RPMI7951 (cell line): ENCODE measurements at places on chromosomes 3 and 15.

GRCh38 chr3:156448300-156448699 lies 106.6 kb downstream of the SSR3 start:
- DNase-seq: peak; percentile 54

DNA sequence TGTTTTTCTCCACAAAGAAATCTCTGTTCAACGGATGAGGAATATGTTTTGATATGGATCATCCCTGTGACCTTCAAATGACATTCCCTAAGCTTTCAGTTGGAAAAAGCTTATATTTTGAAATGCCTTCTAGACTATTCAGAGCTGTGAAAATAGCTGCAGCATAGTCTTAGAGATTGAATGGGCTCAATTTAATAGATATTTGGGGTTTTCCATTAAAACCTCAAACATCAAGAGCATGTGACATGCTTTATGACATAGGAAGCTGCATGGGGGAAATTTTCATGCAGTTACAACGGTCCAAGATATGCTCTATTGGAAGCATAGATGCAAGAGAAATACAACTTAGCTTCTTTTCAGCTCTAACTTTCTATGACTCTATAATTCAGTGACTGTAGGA lies 102.8 kb downstream of the LSAMP start:
- DNase-seq: no peak

- DNase-seq: peak; percentile 1
These were observed 143.7 kb upstream of the ZNF385D start for GRCh38 chr3:21894459-21895340.

GRCh38 chr3:115974940-115975339 lies 351.6 kb downstream of the GAP43 start:
- DNase-seq: peak; percentile 21

GRCh38 chr3:172259111-172259541 lies 189.1 kb downstream of the GHSR start:
- DNase-seq: no peak

GRCh38 chr3:109384164-109384563 lies 46.8 kb upstream of the DPPA4 start:
- DNase-seq: no peak

DNA sequence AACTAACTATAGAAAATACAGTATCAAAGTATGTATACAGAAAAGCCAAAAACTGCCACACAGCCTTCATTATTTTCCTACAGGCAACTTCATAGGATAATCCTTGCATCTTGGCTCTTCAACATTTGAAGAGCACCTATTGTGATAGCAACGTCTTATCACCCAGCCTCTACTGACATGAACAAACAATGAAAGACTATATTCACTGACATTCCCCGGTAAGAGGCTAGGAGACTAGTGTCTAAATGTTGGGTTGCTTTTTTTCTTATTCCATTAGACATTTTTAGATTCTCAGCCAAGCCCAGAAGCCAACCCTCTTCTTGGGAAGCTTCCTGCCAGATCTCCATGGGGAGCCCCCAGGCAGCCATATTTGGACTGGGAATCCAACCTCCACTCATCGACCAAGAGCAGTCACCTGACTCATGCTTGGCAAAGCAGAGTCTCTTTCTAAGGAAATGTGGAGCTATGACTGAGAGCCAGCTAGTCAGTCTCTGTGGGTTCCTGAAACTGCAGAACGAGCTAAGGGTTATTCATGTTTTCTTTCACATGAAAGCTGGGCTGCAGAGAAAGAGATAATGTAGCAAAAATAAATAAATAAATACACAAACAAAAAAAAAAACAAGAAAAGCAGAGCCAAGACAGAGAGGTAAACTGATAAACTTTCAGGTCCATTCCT lies 227.5 kb downstream of the MAGI1 start:
- peak; percentile 39 for DNase-seq

- DNase-seq: no peak
These were observed 47.7 kb upstream of the DUT start for GRCh38 chr15:48283396-48284145.

DNA sequence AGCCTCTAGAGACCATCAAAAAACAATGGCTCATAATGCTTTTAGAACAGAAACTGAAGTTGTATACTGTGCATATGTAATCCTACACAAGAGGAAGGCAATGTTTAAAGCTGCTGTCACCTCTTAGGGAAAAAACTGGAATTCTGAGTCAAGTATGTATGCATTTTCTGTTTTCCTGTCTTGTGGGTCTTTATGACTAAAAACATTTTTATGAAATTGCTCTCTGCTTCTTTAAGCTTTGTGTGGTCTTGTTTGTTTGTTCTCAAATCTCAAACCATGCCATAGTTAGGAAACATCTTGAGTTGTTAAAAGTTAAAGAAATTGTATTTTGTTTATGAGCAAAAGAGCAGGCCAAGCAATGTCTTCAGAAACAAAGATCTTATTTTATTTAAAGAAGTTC lies 80.9 kb upstream of the SOX2 start:
- no peak for DNase-seq

GRCh38 chr15:82737975-82738374 lies 28.3 kb upstream of the AP3B2 start:
- peak; percentile 5 for DNase-seq

GRCh38 chr15:71337197-71337845 lies 222.1 kb downstream of the THSD4 start:
- DNase-seq: peak; percentile 93

- DNase-seq: no peak
These were observed 17.8 kb downstream of the GCSAM start for GRCh38 chr3:112115161-112115739.
